ENCODE measurements at places on chromosomes 6 and 20.

GRCh38 chr6:110662490-110663211, 152.6 kb downstream of the CDK19 start:
- peak; percentile 17 for DNase-seq

- peak; percentile 78 for DNase-seq
These were observed 839.4 kb downstream of the MAFB start for GRCh38 chr20:39849664-39850063.

GRCh38 chr6:144334150-144334708, 49.1 kb downstream of the UTRN start:
- no peak for DNase-seq

- DNase-seq, result peak; percentile 99
These were observed 6.6 kb downstream of the L3MBTL1 start for GRCh38 chr20:43513931-43514647.

- DNase-seq, result peak; percentile 72
These were observed 352.4 kb downstream of the LAMA2 start for GRCh38 chr6:129235167-129236000.

Measured in cardiac fibroblast (primary cell).